GM10248 (cell line): ENCODE measurements at places on chromosomes 5 and 9.

- no peak for DNase-seq
These were observed 96.7 kb downstream of the PAX5 start for GRCh38 chr9:36937346-36937745.

- DNase-seq, result no peak
These were observed 1251.2 kb upstream of the C9orf72 start for GRCh38 chr9:28824432-28824963.

GRCh38 chr9:36721846-36722588, 149.3 kb downstream of the MELK start:
- DNase-seq, result no peak

DNA sequence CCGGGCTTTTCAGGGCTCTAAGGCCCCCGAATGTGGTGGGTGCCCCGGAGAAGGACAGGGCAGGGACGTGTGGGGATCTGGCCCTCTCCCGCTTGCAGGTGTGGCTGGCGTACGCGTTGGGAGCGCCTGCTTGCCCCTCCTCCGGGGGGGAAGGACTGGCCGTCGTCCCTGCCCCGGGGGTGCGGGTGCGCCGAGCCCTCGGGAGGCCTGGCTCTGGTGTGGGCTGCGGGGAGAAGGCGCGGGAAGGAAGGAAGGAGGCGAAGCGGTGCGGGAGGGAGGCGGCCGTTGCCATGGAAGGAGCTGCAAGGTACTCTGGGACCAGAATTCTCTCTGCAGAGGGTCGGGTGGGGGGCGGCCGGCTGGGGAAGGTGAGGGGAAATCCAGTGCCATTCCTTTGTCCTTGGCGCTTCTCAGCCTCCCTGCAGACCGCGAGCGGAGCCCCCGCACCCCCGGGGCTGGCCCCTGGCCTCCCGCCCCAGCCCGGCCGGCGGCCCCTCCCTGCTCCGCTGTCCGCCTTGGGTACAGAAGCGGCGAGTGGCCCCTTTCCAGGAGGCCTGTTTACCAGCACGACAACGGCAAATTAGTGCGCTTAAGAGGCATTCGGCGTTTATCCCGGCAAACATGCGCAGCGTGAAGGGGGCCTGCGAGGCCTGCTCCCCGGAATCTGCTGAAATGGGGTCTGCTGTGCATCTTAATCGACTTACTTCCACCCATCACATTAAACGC, 67.1 kb upstream of the UNC5A start:
- DNase-seq, result peak; percentile 14

DNA sequence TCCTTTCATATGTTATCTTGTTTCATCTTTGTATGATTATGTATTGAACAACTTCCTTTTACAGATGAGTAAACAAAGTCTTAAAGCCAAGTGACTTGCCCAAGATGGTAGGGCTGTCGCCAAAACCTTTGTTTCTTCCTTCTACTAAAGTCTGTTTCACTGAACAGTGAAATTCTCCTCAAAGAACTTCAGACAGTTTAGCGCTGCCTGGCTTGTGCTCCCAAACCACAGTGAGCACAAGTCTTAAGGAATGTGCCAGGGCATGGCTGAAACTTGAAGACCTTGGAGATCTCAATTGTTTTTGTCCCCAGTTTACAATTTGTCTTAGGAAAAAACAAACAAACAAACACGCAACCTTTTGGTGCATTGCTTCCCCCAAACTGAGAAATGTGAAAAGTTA, 273.5 kb downstream of the CRB2 start:
- no peak for DNase-seq

DNA sequence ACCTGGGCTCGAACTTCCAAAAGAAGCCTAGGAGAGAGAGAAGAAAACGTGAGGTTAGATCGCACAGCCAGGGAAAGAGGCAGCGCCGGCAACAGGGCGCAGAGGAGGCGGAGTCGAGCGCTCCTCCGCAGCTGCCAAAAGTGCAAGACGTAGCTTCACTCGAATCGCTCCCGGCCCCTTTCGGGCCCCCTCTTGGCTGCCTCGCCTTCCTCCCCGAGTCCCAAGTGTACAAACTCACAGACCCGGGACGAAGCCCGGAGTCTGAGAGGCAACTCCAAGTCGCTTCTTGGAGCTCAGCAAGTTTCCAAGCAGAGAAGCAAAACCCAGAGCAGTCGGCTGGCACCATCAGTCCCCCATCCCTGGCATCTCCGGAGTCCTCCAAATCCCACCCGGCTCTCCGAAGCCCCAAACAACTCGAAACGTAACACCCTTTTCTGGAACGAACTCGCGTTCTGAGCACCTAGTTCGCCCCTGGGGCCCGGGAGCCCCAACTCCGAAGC, 1.2 kb downstream of the MIER3 start:
- DNase-seq, result peak; percentile 77

GRCh38 chr5:173664154-173664526, 47.7 kb upstream of the BOD1 start:
- peak; percentile 43 for DNase-seq

DNA sequence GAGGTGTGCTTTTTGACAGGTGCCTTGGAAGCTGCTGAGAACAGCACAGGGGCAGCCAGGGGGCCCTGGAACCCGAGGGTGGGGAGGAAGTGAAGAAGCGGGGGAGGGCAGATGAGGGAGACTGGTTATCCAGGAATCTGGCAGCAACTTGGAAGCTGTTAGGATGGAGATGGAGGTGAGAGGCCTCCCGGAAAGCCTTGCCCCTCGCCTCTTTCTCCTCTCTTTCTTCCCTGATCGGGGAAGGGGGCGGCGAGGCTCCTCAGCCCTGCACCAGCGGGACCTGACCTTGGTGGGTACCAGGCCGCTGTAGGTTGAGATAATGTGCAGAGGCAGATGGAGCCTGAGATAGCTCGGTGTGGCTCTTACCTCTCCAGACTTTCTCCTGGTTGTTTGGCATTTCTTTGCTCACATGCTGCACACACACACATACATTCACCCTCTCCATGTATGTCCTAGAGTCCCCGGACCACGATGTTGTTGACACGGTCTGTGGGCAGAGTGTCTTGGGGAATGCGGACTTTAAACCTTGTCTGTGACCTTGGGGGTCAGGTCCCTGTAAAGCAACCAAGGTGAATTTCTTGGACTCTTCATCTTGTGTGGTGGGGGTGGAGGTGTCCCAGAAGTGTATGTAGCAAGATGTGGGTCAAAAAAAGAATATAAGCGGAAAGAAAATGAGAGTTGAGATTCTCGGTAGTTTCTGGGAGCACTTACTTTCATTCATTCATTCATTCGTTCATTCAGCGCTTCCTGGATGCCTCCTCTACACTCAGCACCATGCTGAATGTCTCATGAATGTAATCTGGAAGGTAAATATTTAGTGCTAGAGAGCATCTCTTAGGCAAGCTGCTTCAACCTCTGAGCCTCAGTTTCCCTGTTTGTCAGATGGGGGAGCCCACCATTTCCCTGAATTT, 1.6 kb downstream of the WWC1 start:
- DNase-seq, result no peak

GRCh38 chr5:127447827-127448226, 69.6 kb upstream of the PRRC1 start:
- no peak for DNase-seq

DNA sequence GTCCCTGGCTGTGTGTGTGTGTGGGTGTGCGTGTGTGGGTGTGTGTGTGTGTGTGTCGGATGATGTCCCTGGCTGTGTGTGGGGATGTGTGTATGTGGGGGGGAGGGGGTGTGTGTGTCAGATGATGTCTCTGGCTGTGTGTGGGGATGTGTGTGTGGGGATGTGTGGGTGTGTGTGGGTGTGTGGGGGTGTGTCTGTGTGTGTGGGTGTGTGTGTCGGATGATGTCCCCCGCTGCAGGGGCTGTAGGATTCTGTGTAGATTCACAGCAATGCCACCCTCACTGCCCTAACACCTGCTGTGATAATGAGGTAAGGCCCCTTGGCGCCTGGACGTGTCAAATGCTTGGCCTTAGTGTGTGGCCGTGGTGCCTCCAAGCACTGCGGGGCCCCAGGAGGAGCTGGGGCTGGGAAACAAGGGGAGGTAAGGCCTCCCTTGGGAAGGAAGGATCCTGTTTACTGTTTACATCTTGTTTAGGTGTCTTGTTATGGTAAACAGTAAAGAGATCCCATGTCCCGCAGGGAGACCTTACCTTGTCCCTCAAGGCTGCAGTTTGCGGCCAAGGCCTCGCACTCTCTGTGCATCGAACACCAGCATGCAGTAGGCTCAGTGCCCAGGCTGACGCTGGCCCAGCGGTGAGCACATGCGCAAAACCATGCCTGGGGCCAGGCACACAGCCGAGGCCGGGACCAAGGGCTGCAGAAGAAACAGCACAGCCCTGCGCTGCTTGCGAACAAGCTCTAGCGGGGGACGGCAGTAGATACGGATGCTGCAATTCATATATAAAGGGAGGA, 24.1 kb downstream of the AHRR start:
- DNase-seq, result peak; percentile 28

DNA sequence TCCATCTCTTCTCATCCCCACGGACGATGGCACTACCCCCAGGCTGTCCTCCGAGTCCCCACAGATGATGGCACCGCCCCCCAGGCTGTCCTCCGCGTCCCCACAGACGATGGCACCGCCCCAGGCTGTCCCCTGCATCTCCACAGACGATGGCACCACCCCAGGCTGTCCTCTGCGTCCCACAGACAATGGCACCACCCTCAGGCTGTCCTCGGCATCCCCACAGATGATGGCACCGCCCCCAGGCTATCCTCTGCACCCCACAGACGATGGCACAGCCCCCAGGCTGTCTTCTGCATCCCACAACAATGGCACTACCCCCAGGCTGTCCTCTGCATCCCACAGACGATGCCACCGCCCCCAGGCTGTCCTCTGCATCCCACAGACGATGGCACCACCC, 57.4 kb upstream of the PTCH1 start:
- DNase-seq, result no peak

DNA sequence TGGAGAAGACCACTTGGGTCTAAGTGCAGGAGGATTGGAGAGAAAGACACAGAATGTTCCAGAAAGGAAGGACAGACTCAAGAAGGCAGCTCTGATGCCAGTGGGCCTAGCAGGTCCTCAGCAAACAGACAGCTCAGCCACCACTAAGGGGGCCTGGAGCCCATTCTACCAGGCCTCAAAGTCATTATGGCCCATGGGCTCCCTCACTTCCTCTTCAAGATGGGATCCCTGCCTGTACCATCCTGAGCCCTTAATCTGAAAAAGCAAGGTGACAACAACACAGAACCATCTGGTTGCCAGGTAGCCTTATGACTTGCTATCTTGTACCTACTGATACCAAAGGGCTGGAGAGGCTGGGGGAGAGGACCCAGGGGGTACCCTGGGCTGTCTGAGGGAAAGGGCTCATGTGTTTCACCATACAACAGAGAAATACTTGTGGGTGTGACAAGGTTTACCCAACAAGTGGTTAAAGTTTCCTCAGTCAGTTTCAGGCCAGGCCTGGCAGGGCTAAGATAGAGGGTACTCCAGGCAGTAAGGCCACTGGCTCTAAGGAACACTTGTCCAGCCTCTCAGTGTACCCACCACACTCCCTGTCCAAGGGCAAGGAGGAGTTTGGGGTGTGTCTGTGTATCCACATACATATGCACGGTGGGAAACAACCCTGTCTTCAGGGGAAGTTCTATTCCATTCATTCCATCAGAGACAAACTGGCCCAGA, 30.7 kb downstream of the TCF7 start:
- no peak for DNase-seq

GRCh38 chr9:128297221-128297773, 21.2 kb downstream of the SWI5 start:
- no peak for DNase-seq

DNA sequence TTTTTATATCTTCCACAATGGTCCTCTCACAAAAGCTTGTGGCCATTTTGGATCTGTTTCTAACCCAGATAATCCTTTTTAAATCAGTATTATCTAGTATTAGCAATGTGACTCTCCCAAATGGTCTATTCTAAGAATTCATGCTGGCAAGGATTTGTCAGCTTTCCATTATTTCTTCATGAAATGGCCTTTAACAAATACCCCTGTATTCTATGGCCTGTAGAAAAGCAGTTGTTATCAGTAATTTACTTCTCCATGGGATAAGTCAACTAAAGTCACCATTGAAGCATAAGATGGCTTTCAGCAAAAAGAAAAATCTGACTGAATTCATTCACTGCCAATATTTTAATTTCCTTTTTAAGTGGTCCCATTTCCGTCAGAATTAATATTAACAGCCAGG, 346.4 kb upstream of the FAM174A start:
- no peak for DNase-seq

- no peak for DNase-seq
These were observed 303.4 kb downstream of the ADGRV1 start for GRCh38 chr5:90861843-90862586.

DNA sequence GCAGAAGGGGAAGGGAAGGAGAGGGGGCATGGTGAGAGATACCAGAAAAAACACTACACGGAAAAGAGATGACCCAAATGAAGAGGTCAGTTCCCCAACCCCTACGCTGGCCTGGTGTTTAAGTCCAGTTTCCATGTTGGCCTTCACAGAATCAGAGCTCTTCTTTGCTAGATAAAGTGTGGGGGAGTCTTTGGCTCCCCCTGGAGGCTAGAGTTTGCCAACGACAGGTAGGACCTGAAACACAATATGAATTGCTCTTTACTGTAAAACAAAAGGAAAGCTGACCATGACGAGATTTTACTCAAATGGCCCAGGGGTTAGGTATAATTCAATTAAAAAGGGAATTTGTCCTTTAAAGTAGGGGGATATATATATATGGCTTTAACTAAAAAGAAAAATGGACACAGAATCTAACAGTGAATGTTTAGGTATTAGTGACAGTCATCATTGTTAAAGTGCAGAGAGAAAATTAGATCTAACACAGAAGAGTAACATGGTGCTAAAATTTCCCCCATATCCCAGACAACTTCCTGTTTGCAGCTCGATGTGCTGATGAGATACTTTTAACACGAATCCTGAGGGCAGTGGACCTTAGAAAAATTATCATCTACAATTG, 92.0 kb downstream of the SV2C start:
- DNase-seq, result peak; percentile 79

DNA sequence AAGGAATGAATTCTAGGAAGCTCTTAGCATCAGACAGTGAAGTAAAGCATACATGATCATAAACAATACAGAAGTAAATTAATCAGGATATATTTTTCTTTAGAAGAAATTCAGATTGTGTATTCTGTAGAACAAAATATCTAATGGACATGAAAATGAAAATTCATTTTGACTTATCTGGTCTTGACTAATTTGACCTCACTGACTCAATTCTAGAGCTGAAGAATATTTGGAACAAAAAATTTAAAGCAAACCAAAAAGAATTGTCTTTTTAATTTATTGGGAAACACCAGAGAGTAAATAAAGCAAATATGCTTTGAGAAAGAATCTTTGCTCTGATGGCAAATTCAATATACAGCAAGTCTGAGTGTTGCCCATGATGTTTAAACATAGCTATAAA, 2.8 kb upstream of the PPP2CA start:
- no peak for DNase-seq

GRCh38 chr5:173498286-173498685, 118.2 kb downstream of the BOD1 start:
- DNase-seq, result no peak

GRCh38 chr5:62964428-62964827, 385.8 kb downstream of the LRRC70 start:
- no peak for DNase-seq
